Fibroblast of villous mesenchyme (primary cell): ENCODE measurements at places on chromosomes 12 and 14.

- no peak for DNase-seq
Observed at GRCh38 chr14:24094841-24095270, 745 bp downstream of the PCK2 start.

GRCh38 chr12:107539196-107539939 is 146.2 kb upstream of the PWP1 start:
- DNase-seq: no peak

GRCh38 chr12:46680506-46680905 is 145.3 kb downstream of the SLC38A4 start:
- no peak for DNase-seq

- no peak for DNase-seq
Observed at GRCh38 chr12:46410495-46410894, 37.9 kb upstream of the SLC38A2 start.

DNA sequence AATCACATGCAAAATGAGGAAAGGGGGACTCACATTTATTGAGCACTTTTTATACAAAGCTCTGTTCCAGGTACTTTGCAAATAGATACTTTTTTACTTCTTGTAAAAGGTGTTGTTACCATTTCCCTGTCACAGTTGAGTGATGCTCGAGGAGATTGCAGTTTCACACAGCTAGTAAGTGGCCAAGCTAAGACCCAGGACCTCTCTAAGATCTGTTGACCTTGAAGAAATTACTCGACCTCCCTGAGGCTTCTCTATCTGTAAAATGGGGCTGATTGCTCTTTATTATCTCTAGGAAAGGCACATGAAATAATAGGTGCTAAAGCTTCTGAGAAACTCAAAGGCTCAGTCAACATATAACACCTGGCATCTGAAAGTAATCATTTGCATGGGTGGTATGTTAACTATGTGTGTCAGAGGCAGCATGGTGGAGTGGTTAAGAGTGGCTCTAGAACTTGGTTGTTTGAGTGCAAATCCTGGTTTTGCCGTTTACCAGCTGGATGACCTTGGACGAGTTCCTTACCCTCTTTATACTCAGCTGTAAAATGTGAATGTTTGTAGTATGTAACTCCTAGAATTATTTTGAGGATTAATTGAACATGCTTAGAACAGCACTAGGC is 41.5 kb downstream of the IFT81 start:
- no peak for DNase-seq

DNA sequence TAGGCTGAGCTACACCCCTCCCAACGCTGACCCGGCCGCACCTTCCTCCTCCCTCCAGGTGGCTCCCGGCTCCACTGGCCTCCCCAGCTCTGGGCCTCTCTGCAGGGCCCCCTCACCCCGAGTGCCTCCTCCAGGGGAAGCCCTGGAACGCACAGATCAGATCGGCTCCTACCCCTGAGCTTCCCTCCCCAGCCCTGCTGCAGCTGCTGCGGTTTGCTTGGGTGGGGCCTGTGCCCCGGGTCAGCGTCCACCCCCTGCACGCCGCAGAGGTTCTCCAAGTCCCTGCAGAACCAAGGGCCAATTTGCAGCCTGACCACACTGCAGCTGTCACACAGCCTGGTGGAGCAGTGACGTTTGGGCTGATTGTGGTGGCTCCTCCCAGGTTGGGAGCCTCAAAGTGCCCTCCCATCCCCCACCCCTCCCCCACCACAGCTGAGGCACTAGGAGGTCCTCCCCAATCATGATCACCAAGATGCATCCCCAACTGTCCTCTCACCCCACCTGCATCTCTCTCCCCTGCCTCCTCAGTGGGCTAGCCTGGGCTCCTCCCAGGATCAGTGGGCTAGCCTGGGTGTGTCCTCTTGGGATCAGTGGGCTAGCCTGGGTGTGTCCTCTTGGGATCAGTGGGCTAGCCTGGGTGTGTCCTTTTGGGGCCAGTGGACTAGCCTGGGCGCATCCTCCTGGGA is 12.8 kb upstream of the FBRSL1 start:
- no peak for DNase-seq

DNA sequence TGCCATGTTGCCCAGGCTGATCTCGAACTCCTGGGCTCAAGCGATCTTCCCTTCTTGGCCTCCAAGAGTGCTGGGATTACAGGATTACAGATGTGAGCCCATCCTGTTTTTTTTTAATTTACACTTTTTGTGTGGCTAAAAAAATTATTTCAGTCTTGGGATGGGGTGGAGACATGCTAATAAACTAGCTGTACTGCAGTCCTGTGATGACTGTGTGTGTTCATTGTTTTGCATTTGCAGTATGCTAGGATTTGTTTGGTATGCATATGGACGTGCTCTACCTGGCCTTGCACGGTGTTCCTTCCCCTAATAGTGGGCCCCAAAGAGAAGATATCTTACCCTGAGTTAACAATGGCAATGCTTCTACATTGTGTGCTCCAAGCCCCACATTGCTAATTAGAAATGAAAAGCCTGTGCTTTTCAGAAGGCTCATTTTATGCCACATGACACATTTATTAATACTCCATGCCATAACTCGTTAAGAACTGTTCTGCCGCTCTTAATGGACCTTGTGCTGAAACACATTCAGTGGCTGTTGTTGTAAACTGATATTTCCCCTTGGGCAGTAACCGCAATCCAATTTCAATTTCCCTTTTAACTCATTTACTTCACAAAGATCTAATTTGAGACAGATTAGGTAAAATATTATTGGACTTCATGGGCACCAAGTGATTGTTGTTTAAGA is 86.4 kb downstream of the SCN8A start:
- no peak for DNase-seq

GRCh38 chr12:11183011-11183410 is 3.7 kb downstream of the TAS2R42 start:
- DNase-seq: no peak

- DNase-seq: no peak
Observed at GRCh38 chr12:121748218-121748570, 35.6 kb downstream of the TMEM120B start.

DNA sequence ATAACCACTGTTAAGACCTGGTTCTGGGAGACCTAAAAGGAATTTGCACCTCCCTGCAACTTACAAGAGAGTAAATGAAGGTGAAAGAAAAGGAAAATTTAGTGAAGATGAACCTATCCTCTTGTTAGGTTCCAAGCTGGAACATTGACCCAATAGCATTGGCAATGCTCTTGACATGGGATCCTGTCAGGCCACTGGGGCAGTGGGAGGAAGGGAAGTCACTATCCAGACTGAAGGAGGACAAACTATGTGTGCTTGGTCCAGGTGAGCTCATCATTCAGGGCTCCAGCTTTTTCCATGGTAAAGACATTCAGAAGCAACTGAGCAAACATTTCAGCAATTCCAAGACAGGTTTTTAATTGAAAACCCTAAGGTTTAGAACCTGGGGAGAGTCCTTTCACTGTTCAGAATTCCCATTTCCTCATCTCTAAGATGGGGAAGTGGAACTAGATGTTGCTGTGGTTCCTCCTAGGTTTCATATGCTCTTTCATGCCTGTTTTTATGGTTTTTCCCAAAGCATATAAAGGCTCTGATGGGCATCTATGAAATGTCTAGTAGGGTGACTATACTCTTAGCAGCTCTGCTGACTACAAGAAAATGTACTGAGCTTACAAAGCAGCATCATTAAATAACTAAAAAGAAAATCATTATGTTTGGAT is 33.1 kb downstream of the MAPK1IP1L start:
- no peak for DNase-seq

GRCh38 chr12:110616471-110617115 is 2.7 kb downstream of the TCTN1 start:
- DNase-seq: no peak

GRCh38 chr12:78321696-78322095 is 491.0 kb downstream of the NAV3 start:
- no peak for DNase-seq

DNA sequence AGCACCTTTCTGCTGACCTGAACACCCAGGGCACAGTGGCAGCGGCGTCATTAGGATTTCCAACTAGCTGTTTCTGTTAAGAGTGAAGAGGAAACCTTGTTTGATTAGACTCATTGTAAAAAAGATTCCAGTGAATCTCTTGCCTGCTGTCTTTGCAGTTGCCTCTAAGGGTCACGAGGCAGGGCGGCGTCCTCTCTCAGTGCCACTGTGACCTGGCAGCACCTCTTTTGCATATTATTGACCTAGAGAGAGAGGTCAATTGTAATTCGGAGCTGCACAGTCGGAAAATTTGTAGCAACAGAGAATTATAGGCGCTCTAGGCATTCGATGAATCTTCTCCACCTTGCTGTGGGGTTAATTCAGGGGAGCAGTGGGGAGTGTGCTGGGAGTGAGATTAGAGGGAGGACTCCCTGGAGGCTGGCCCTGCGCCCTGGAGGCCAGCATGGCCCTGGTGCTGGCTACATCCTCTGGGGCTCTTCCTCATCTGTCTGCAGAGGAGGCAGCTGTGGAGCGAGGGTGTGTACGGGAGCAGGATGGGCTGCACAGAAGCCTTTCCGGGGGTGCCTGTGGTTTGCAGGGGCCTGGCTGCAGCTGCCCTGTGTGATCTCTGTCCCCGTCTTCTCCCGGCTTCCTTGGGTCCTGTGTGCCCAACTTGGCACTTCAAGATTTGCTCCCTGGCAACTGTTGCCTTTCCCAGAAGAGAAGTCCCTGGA is 14.3 kb downstream of the PACS2 start:
- no peak for DNase-seq

DNA sequence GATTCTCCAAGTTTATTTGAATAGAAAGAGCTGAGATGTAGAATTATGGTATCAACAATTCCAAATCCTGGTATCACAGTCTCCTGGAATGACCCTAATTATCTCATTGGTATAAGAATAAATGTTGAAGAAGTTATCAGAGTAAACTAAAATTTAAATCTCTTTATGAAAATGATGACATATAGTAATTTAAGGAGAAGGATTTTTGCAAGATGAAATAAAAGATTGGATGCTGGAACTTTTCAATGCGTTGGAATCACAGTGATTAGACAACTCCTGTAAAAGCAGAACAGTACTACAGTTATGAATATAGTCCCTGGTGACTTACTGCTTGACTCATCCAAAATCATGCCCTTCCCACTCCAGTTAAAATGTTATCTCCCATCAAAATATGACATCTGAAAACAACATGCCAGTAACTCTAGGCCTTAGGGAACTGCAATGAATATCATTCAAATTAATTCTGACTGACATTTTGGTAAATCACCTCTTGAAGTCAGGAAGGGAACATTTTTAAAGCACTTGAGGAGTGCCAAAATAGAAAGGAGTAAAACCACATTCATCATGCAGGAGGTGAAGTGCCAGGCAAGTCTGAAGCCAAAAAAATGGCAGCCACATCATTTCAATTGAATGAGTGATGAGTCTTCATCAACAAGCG is 197.8 kb upstream of the PRKD1 start:
- DNase-seq: no peak

DNA sequence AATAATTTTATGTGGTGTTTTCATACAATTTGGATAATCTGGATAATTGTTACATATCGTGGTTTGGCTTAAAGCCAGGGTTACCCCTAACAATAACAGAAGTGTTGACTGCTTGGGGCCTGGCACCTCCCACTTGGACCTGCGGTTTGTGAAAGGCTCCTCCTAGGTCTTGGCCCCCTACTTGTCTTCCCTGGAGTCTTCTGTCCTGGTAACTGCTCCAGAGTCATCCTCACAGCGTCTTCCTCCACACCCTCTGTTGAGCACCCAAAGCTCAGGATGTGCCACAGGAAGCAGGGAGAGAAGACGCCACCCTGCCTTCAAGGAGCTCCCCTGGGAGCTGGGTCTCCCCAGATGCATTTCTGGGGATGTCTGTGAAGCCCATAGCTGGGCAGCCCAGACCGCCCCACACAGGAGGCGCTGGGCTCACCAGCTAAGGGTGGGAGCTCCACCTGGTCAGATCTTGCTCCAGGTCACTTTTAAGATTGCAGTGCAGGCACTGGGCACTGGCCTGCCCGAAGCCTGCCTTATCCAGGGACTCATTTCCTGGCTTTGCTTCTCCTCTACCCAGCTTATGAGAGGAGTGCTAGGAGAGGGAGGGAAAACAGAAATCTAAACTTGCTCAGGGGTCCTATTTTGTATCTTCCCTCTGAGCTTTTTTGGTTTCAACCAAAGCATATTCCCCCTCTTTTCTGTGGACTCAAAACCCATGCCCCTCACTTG is 98.2 kb downstream of the ZFP36L1 start:
- peak; percentile 75 for DNase-seq

- DNase-seq: peak; percentile 12
Observed at GRCh38 chr14:30267141-30267540, 291.8 kb upstream of the G2E3 start.

- no peak for DNase-seq
Observed at GRCh38 chr12:110108309-110109036, 15.7 kb upstream of the IFT81 start.

DNA sequence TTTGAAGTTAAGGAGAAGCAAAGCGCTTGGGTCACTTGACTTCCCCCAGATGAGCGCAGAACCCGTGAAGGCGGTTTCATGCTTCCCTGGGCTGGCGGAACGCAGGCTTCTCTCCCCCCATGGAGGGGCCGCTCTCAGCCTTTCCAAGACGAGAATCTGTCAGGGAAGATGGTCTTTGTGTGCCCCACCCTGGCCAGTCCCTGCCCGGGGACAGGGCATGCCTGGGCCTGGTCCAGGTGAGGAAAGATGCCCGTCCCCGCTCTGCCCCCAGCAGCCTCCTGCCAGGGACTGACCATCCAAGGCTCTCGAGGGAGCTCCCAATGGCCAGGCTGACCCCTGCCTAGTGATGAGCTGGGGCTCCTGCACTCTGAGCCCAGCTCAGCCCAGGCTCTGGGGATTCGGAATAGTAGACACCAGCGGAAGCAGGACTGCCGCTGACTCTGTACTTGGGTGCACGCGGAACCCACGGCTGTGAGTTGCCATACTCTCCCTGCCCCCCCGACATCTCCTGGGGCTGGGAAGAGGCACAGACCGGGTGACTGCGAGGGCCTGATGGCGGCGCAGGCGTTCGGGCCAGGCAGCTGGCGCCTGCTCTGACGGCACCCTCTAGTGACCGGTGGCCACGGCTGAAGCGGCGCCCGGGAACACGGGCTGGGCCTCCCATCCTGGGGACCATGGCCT is 142.2 kb upstream of the FKBP4 start:
- no peak for DNase-seq

- no peak for DNase-seq
Observed at GRCh38 chr12:109656743-109657142, 56.9 kb upstream of the FAM222A start.

DNA sequence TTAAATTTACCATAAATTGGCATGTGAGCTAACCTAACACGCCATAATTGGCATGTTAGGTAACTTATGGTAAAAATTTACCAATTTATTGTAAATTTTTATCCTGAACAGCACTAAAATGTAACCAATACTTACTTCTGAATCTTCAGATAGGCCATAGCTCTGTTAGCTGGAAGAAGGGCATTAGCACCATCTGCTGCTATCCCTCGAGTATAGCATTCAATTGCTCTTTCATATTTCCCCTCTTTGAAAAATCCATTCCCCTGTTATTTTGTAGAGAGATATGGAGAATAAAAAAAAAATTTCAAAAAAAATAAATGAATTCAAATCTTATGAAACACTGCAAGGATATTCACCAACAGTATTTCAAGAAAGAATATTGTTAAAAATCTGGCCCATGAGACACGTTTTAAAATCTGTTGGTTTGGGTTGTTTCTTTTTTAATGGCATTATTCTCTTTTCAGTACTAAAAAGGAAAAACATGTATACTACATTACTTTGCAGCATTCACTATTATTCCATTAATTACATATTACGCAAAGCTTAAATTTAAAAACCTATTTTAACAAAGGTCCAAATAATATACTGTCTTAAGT is 19.1 kb downstream of the RPAP3 start:
- peak; percentile 63 for DNase-seq

GRCh38 chr14:80560800-80561657 is 349.7 kb upstream of the DIO2 start:
- no peak for DNase-seq
